ENCODE measurements at places on chromosomes 1 and 21.
A peak's percentile ranks its signal among the peaks of the same experiment; 100 is the strongest.

- no peaks in the 10 kb centered on the region for H3K27me3 ChIP-seq
- peak; percentile 93 for DNase-seq
- H3K36me3 ChIP-seq = no peaks in the 10 kb centered on the region
Measured at GRCh38 chr1:151993734-151994496, at the start of gene S100A10. Gene S100A10, minus strand, starts transcription at chr1:151993859. Its CDS starts 7,629 bp downstream, at chr1:151986230.

DNA sequence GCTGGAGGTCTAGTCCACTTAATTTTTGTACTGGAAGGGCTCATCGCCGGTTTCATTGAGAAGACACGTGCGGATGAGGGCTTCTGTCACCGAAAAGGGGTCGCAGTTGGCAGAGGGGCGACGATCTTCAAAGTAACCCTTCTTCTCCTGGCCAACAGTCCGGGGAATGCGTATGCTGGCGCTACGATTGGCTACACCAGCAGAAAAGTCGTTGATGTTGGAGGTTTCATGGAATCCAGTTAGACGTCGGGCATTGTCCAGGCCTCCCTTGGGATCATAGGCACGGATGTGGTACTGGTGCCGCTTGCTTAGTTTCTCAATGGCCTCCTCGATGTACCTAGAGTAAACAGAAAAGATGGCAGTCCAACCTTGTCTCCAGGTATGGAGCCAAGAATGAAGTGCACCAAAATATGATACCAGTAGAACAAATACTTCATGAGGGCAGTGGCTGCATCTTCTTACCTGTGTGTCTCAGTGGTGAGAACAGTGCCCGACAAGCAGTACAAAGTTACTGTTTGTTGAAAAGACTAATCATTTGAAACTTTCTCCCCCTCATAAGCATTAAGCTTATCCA is 7.1 kb downstream of the GLUL start:
- peaks cover 13% of the 10 kb centered on the region for H3K4me1 ChIP-seq
- no peaks in the 10 kb centered on the region for H3K27me3 ChIP-seq
- H3K27ac ChIP-seq = no peak overlapping the region
- no peak overlapping the region for H3K4me3 ChIP-seq

DNA sequence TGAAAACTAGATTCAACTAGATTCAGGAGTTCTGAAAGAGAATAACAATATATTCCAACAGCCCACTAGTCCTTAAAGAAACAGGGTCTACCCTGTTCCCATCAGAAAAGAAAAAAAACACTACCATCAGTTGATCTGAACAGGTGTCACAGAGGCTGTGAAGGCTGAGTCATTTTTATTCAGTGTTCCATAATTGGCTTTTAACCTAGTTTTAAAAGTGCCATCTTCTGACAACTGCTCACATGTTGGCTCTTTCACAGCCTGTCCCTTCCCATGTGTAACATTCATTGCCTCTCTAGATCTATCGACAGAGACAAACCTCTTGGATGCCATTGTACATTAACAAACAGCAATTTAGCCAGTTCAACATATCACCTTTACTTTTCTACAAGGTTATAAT is 243.7 kb downstream of the TBX15 start:
- H3K36me3 ChIP-seq = no peaks in the 10 kb centered on the region
- no peaks in the 10 kb centered on the region for H3K27me3 ChIP-seq
- no peaks in the 10 kb centered on the region for H3K4me1 ChIP-seq
- H3K27ac ChIP-seq = no peak overlapping the region
- no peak overlapping the region for H3K4me3 ChIP-seq

DNA sequence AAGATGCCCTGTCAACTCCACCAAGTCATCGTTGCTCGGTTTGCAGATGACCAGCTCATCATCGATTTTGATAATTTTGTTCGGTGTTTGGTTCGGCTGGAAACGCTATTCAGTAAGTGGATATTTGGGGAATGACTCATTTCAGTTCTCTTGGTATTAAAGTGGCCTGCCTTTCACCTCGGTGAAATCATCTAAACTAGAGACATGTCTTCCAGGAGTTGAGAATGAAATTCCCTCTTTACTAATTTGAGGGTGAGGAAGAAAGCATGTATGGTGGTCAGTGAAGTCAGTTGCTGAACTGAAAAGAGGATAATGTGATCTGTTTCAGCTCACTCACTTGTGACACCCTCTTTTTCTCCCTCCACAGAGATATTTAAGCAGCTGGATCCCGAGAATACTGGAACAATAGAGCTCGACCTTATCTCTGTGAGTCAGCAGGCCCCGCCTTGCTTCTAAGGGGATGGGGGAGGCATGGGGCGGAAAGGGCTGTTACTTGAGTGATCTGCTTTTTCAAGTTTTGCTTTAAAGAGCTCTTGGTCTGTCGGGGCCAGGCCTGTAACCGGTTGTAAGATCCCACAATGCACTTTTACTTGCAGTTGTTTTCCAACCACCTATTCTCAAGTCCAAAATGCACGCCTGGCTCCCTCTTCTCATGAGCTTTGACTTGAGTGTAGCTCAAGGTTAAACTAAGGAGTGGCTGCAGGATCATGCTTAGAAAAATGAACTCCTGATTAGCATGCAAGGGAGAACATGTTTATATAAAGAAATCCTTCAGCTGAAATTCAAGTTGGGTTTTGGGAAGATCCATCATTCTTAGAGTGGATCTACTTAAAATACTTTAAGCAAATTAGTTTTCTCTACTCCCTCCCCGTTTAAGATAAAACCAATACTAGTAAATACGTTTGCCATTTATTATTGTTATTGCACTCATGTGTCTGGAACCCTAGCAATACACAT is 59.8 kb downstream of the CAPN2 start:
- no peaks in the 10 kb centered on the region for H3K27me3 ChIP-seq
- H3K4me1 ChIP-seq = peaks cover 24% of the 10 kb centered on the region
- peak overlapping the region; percentile 91 for H3K27ac ChIP-seq
- H3K36me3 ChIP-seq = no peaks in the 10 kb centered on the region
- DNase-seq = peak; percentile 81

GRCh38 chr1:245418077-245418476 is 263.3 kb downstream of the KIF26B start:
- H3K36me3 ChIP-seq = no peaks in the 10 kb centered on the region
- H3K4me3 ChIP-seq = no peak overlapping the region
- H3K27me3 ChIP-seq = no peaks in the 10 kb centered on the region

DNA sequence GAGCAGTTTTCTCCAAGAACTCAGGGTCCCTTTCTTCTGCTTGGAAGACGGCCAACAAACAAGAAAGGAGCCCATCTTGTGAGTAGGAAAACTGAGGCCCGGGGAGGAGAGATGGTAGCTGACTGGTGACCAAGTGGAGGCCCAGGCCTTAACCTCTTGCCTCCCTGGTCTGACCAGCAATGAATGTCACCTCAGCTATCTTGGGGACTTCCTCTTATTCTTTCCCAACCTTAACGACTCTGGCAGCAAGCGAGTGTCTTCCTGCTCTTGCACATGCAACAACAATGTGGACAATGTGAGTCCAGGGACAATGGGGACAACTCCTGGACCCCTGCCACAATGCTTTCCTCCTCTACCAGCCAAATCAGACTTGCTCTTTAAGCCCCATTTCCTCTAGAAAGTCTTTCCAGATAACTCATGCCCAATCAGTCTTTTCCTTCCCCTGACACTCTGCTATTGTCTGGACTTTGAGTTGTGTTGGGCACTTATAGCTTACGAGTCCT is 12.6 kb downstream of the HSPG2 start:
- no peak overlapping the region for H3K4me3 ChIP-seq
- no peaks in the 10 kb centered on the region for H3K27me3 ChIP-seq
- no peaks in the 10 kb centered on the region for H3K36me3 ChIP-seq
- peak overlapping the region; percentile 89 for H3K27ac ChIP-seq
- peak; percentile 26 for DNase-seq
- H3K4me1 ChIP-seq = peaks cover 73% of the 10 kb centered on the region

DNA sequence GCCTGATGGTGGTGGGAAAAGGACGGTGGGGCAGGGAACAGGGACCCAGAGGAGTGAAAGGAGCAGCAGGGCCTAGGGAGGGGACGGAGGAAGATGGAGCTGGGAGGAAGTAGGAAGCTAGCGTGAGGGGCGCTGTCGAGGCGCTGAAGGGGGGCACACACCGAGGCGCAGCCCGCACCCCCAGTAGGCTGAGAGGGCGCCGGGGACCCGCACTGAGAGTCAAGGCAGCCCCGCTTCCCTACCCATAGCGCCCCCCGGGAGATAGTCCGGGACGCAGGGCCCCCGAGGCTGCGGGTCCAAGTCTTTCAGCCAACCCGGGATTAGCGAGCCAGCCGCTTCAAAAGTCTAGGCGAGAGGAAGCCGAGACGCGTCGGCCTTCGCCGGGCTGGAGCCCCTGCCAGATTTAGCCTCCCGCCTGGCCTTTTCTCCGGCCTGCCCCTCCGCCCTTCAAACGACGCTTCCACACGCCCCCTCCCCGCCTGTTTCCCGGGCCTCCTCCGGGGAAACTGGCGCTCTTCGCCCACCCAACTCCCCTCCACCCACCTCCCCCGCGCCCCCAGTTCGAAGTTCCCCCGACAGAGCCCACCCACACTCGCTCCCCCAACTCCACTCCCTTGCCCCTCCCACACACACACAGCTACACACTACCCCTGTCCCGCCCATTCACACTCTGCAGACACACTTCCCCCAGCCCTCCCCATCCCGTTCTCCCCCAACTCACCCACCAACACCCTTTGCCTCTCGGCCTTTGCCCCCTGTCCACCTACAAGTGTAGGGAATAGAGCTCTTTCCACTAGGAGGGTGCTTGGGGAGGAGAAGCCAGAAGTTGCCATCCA is 7.8 kb upstream of the PROX1 start:
- no peaks in the 10 kb centered on the region for H3K36me3 ChIP-seq
- H3K27me3 ChIP-seq = peaks cover 73% of the 10 kb centered on the region
- H3K27ac ChIP-seq = no peak overlapping the region
- peaks cover 21% of the 10 kb centered on the region for H3K4me1 ChIP-seq

GRCh38 chr1:203401199-203401877 is 50.4 kb upstream of the FMOD start:
- H3K36me3 ChIP-seq = no peaks in the 10 kb centered on the region
- peaks cover 6% of the 10 kb centered on the region for H3K4me1 ChIP-seq
- H3K27ac ChIP-seq = no peak overlapping the region
- DNase-seq = no peak
- H3K4me3 ChIP-seq = no peak overlapping the region

DNA sequence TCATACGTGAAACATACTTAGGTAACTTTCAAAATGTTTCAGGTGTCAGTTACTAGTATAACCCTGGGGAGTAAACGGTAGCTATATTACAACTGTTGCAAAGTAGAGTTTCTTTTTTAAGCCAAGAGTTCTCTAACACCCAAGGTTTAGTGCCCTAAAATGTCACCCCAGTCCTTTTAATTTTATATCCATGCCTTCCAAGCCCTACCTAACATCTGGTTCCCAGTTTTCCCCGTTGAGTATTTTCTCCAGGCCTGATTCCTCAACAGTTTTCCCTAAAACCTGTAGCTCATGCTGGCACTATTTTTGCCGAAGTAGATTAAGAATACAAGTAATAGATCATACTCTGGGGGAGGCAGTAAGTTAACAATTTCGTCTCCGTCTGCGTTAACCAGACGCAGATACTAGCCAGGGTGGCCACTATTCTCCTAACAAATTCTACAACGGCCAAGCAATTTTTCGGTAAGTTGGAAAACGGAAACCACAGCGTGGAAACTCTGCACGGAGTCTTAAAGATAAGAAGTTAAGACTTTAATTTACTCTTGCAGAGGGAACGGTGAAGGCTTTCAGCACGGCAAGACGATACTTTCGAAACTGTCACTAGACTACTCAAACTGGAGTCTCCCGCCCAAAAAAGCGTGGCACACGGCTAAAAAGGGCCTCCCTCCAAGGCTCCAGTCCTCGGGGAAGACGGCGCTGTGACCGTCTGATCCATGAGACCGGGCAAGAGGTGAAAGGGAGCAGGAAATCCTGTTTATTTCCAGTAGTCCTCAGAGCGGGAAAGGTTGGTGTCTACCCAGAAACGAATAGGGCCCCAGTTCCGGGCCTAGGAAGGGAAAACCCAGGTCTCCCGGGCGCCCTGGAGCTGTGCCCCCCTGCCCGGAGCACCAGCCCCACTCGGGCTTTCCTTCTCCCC is 945 bp downstream of the SRSF4 start:
- peak overlapping the region; percentile 100 for H3K27ac ChIP-seq
- DNase-seq = no peak
- peak overlapping the region; percentile 99 for H3K4me3 ChIP-seq
- no peaks in the 10 kb centered on the region for H3K27me3 ChIP-seq
- H3K36me3 ChIP-seq = no peaks in the 10 kb centered on the region

Measured in hepatocyte (in vitro differentiated cells).